GM12891 (cell line): ENCODE measurements at places on chromosomes 5 and 9.

DNA sequence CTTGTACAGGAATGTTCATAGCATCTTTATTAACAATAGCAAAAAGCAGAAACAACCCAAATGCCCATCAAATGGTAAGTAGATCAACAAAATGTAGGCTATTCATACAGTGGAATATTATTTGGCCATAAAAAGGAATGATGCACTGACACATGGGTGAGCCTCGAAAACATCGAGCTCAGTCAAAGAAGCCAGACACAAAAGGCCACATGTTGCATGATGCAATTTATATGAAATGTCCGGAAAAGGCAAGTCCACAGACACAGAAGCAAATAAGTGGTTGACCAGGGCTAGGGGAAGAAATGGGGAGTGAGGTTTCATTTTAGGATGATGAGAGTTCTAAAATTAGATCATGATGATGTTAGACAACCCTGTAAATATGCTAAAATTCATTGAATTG is 16.5 kb upstream of the SLC2A8 start:
- DNase-seq: no peak

GRCh38 chr5:54363669-54364068 is 53.3 kb upstream of the ARL15 start:
- no peak for DNase-seq

DNA sequence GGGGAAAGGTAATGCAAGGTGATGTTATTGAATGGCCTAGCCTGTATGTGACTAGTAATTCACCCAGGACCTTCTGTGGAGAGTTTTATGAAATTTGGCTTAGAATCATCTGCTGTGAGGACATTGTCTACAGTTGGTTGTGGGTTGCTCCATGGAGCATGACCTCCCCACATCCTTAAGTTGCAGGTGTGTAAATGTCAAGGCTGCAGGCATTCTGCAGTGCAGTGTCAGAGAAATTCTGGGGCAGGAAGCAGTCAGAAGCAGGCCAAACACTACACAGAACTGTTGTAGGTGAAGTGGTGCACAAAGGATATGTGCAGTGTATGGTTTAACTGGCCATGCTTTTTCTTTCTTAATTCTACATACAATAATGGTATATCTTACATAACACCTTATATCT is 588.3 kb downstream of the EBF1 start:
- DNase-seq: peak; percentile 5

GRCh38 chr5:14357851-14358250 is 214.7 kb downstream of the TRIO start:
- no peak for DNase-seq

GRCh38 chr9:556199-556598 is 285.3 kb upstream of the DMRT1 start:
- no peak for DNase-seq

- DNase-seq: no peak
Observed at GRCh38 chr5:39249069-39249468, 29.7 kb upstream of the FYB1 start.

DNA sequence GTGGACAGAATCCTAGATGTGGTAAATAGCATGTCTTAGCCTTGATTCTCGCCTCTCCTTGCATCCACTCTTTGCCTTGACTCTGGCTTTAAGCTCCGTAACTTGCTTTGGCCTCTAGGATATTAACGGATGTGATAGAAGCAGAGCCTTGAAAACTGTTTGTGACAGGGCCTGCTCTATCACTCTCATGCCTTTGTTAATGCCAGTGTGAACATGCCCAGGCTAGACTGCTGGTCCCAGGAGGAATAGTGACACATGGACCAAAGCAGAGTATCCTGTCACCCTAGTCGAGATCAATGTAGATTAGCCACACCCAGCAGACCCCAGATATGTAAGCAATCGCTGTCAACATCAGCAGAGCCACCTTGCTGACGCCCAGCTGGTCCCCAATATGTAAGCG is 109.9 kb upstream of the C9orf72 start:
- DNase-seq: no peak

- no peak for DNase-seq
Observed at GRCh38 chr5:142432369-142432863, 107.6 kb upstream of the SPRY4 start.

DNA sequence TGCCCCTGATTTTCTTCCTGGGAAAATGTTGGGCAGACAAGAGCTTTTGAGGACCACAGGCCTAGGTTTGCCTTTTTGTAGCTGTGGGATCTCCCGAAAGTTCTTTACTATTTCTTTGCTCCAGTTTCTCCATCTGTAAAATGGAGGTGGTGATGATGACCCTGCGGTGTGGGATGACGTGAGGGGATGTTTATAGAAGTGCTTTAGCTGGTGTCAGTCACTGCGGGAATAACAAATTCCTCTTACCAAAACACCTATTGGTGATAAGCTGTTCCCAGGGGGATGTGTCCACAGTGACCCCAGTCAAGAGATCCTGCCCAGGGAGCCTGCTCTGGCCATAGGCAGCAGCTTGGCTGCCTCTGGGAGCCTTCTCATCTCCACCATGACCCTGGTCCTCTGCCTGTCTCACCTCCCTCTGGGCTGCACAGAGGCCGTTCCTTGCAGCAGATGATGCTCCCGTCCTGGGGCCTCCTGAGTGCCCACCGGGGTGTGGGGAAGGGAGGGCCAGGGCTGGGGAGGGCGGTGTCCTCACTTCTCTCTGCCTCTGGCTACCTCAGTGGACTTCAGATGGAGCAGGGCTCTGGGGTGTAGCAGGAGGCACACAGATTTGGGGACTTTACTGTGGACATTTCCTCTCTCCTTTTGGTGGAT is 77.2 kb downstream of the COL15A1 start:
- DNase-seq: no peak

DNA sequence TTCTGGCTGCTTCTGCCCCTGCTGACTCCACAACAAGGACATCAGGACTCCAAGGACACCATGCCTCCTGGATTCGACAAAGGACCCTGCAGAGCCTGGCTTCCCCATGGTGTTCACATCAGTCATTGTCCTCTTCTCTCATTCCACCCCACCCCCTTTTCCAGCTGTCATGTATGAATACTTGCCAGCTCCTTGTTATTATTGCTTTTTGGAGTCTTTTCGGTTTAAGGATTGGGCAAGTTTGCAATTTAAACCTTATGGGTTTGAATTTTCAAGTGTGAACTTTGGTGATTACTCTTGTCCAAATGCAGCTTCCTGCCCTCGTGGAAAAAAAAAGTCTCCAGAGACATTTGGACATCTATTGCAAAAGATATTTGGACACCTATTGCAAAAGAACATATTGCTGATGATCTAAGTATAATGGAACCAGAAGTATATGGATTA is 14.2 kb upstream of the LVRN start:
- DNase-seq: no peak

DNA sequence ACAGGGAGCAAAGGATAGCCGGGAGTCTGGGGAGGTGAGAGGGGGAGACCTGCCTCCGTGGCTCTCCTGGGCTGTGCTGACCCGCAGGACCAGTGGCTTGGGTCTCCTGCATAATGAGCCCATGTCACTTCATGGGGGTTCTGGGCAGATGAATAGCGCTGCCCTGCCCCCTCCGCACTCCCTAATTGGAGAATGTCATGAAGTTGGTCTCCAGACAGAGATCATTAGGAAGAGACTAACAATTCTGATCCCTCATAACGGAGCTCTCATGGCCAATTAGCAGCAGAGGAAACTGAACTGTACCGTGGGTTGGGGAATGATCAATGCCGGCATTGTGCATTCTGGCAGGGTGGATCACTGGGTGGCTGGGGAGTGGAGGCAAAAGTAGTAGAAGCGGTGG is 186.1 kb downstream of the FSTL4 start:
- no peak for DNase-seq

DNA sequence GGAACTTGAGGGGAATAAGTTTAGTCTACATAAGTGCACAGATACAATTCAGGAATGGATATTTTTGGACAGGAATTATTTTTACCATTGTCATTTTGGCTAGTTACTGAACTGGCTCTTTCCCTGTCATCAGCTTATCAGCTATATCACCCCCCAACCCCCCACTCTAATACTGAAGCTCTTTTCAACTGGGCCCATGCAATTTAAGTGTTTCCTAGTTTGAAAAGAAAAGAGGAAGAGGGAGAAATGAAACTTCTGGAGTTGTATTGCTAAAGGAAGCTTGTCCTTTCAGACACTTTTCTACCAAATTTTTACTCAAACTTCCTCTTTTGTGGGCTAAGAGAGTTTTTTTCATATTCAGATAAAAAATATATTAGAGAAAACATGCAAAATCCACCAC is 18.5 kb upstream of the TIMD4 start:
- DNase-seq: no peak

GRCh38 chr5:117188211-117188610 is 613.6 kb upstream of the SEMA6A start:
- DNase-seq: no peak

- no peak for DNase-seq
Observed at GRCh38 chr9:107054146-107054545, 191.2 kb downstream of the ZNF462 start.

DNA sequence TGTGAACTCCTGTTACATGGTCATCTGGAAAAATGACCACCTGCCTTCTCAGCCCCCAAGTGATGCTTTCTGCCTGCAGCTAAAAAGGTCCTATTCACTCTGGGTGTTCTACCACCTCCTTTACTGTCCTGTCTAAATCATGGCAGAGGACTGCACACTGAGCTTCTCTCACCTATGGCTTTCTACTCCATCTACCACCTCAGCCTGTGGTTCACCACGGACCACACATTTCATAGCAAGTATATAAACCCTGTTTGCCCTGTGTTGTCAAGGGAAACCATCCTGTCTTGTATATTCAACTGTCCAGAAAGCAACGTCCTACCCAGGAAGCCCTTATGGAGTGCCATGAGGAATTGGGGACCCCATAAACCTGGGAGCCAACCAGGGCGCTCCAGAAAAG is 167.4 kb upstream of the ITGA1 start:
- no peak for DNase-seq

DNA sequence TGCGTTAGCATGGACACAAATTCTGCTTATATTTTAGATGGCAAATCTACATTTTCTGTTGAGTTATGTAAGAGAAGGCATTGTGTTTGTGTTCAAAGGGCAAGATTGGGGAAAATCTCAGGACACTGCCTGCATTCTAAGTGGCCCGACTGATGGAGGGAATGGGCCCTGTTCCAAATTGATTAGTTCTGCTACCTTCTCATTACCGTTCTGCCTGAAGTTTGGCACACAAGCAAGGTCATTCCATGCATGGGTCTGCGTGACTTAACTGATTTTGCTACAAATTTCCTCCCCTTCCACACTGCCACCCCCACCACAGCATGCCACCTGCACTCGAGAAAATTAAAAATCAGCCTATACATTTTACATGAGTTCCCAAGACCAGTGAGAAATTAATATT is 409.9 kb downstream of the BRINP1 start:
- DNase-seq: no peak

DNA sequence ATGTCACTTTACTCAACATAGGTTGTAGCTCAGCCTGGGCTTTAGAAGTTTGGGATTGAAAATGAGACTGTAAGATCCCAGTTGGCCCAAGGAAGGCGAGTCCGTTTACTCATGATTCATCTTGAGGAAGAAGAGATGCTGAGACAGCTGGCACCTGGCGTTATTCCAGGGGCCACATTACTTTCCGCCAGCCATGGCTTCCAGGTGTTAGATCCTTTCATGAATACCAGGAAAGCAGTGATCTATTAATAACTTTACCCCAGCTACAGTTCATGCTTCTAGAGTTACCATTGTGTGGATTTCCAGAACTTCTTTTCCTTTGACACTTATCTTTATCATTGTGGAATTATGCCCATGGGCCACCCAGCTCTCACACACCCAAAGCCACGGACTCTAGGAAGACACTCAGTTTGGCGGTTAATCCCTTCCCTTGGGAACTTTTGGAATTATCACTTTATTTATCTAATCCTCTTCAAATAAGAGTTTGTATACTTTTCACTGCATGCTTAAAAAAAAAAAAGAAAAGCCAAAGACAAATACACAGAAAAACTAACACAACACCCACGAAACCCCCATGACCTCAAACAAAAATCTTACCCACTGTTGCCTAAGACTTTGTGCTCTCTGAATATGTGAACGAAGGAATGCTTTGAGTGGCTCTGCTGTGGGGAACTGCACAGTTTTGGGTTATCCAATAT is 26.9 kb downstream of the RAI14 start:
- DNase-seq: no peak

DNA sequence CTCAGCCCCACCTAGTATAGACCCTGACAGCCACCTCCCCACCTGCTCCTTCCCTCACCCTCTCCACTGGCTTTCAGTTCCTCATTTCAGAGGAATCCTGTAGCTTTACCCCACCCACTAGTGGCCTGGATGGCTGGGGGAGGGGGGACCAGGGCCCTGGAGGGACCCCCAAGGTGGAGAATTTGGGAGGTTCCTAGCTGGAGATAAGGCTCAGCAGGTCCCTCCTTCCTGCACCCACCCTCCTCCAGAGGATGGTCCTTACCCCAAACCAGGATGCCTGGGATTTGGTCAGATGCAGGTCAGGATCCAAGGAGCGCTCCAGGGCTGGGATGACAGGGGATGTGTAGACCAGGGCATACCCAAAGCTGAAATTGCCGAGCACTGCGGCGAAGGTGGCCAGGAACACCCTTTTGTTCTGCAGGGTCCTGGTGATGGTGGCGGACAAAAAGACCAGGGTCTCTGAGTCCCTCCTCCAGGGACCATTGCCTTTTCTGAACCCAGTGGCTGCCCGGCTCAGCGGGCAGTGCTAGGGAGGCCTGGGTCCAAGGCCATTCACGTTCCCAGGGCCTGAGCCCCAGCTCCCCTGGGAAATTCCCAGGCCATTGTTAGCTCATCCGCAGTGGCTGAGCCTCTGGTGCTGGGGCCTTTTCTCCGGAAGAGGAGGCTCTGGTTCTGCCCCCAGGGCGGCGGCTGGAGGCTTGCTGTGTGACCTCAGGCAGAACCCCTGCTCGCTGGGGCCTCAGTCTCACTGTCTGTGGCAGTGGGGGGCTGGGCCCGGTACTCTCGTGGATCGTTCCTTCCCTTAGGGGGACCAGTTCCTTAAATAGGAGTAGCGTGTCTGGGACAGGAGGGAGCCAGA is 678 bp downstream of the SLC2A6 start:
- DNase-seq: peak; percentile 61

DNA sequence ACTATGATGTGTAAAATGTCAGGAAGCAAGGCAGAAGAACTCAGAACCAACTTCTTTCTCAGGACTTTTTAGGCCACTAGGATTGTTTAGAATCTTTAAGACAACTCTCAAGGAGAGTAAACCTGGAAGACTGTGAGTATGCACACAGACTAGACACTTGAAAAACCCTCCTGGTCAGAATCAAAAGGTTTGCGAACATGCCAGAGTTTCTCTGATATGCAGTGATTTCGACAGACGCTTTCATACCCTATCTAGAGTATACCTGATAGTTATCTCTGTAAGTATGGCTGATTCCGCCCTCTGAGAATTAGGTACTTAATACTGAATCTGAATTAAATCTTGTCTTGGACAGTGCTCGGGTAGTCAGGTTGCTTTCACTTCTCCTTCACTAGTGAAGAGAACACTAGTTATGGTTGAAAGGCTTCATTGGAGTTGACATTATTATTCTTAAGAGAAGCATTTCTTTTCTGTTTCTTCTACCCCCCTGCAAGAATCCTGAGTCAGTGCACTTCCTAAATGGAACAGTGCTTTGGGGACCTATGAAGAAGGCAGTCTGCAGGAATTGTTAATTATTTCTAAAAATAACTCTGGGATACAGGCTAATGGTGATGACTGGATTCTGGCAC is 158.1 kb downstream of the HACD4 start:
- no peak for DNase-seq
